ENCODE measurements at places on chromosomes 12 and 14.

- no peak for DNase-seq
These were observed 60.5 kb upstream of the USP44 start for GRCh38 chr12:95611676-95612309.

- DNase-seq = no peak
These were observed 234.9 kb downstream of the SUDS3 start for GRCh38 chr12:118611295-118611694.

DNA sequence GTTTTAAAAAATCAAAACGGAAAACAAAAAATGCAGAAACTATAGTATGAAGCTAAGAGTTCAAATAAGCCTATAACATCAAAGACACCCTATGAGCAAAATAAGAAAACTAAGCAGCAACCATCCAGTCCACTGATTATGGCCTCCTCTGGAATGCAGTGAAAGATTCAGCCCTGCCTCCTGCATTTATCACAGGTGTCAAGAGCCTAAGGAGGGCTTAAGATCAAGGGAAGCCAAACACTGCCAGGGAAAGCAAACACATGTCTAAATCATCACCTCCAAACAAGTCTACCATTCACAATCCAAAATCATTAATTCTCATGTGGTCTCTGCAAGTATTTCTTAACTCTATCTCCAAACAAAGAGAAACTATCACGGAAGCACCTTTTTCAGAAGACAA, 28.4 kb downstream of the SARNP start:
- DNase-seq = no peak

- no peak for DNase-seq
These were observed 4.0 kb upstream of the SYCP3 start for GRCh38 chr12:101743242-101743641.

DNA sequence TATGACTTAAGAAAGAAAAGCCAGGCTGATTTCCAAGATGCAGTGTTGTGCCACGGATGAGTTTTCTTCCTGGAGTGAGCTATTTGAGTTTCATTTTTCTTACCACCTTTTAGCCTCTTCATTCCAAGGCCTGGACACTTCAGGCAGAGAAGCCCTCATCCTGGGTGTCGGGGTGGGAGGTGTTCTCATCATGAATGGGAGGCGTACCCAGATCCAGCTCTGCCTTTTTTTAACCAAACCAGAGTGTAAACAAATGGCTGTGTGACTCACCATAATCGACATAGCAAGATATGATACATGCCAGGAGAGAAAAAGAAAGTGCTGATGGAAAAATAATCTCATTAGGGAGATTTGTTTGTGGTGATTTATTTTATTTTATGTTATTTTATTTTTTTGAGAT, 79.9 kb downstream of the ARF6 start:
- peak; percentile 15 for DNase-seq

DNA sequence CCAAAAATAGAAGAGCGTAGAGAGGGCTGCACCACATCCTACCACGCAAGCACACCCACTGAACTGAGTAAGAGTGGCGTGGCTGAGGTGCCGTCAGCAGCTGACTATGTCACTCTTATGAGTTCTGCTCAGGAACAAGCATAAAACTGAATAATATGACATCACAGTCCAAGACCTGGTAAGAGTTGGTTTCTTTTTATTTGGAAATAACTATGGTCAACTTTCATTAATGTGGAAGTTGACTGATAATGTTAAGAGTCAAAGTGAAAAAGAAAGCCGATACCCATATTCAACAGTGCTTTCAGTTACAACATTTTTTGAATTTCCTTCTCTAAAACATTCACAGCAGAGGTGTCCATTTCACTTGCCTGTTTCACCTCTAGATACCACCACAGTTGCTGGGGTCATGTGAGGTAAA, 44.6 kb downstream of the GNS start:
- DNase-seq = no peak

- DNase-seq = no peak
These were observed 169.5 kb upstream of the NTF3 start for GRCh38 chr12:5262450-5262849.

- no peak for DNase-seq
These were observed at the start of gene A2ML1 for GRCh38 chr12:8822298-8822697. Gene A2ML1, plus strand, starts transcription at chr12:8822621. Its CDS starts 31 bp downstream, at chr12:8822652.

GRCh38 chr14:34180434-34180833, 229.6 kb upstream of the EGLN3 start:
- no peak for DNase-seq

DNA sequence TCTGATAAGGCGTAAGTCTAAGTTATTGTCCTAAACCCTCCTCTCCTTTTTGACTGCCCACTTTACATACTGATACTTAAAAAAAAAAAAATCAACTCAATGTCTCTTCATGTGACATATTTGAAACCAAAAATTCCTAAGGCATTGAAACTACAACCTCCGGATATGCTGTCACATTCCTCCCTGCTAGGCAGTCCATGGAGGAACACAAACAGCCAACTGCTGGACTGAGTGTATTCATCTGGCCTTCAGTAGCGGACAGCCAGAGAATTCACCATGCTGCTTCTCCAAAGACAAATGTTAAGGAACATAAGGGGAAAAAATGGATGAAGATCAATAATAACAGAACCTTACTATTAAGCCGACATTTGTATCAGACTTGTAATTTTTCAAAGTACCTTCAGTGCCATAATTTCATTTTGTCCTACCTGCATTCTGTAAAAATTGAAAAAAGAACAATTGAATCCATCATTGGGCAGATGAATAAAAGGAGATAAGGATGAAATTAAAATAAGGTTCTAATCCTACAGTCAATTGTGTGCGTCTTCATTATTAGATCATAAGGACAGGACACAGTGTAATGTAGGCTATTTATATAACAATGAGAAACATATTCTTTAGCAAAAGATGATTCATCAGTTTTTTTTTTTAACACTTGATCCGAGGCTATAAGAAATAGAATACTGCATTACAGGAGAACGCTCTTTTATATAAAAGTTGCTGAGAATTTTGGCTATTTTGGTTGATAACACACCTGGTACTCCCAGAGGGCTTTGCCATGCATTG, 12.2 kb downstream of the RERG start:
- DNase-seq = no peak

GRCh38 chr12:27449893-27450534, 3.5 kb downstream of the SMCO2 start:
- no peak for DNase-seq

DNA sequence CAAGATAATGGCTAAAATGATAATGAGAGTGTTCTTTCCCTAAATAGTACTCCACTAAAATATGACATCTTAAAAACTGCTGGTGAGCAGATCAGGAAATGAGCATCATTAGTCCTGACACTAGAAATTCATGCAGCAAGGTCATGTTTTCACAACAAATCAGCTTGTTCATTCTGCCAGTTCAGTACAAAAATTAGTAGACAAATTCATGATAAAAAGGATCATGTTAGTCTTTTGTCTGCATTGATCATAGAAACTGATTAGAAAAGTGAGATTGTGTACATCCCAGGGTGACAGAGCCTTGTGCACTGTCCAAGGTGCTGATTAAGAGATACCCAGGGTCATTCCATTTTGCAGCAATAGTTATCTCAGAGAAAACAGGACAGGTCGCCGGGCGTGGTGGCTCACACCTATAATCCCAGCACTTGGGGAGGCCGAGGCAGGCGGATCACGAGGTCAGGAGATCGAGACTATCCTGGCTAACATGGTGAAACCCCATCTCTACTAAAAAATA, 163.6 kb downstream of the RIMBP2 start:
- DNase-seq = no peak

GRCh38 chr12:91249518-91250272, 67.1 kb upstream of the DCN start:
- DNase-seq = no peak

- no peak for DNase-seq
These were observed 498.5 kb downstream of the TMEM117 start for GRCh38 chr12:44334347-44334746.

- DNase-seq = no peak
These were observed 1.9 kb downstream of the MNAT1 start for GRCh38 chr14:60736494-60736893.

DNA sequence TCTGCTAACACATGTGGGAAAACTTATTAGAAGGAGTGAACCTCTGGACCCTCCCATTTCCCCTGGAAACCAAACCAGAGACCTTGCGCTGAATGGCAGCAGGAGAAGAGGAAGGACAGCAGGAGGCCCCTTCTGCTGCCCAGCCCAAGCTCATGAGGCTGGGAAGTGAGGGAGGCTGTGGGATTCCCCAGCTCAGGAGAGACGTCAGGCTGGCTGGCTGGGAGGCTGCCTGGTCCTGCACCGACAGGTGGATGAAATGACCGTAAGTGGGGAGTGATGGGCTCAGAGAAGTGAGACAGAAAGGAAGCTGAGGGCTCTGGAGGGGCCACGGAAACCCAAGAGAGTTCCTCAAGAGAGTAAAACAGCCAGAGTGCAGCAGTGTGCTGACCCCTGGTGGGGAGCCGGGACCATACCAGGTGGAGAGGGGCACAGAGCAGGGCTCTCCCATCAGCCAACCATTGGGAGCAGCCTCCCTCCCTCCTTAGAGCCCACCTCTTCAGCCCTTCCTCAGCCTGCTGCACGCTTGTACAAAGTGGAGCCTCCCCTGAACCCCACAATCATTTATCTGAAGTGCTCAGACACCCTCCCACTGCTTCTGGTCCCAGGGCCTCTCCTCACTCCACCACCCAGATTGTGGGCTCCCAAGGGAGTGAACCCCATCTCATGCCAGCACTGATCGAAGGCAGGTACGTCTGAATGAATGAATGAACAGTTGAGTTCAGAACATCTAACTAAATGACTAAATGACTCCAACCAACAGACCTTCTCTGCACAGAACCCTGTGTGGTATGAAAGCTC, 14.0 kb downstream of the TAMALIN start:
- peak; percentile 38 for DNase-seq

DNA sequence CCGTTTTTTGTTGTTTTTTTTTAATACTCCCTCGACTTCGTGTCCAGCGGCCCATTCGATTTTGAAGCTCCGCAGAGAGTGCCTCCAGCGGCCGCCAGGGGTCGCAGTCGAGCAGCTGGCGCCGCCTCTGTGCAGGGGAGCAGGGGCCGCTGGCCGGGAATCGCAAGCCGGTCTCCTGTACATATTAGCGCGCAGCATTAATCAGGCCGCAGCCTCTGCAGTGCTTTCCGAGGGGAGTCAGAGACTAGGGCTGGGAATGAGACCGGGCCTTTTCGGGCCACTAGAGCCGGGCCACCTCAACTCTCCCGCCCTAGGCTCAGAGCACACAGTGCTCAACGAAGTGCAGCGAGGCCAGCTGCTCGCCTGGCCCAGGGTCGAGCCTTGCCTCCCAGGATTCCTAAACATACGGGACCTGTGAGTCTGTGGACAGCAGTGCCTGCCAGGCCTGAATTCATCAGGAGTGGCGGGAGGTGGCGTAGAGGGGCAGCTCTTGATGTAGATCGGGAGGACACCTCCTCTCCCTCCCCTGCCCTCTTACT, 81.8 kb downstream of the EMP1 start:
- peak; percentile 36 for DNase-seq

- DNase-seq = no peak
These were observed 53.0 kb downstream of the PKP2 start for GRCh38 chr12:32843528-32844095.

DNA sequence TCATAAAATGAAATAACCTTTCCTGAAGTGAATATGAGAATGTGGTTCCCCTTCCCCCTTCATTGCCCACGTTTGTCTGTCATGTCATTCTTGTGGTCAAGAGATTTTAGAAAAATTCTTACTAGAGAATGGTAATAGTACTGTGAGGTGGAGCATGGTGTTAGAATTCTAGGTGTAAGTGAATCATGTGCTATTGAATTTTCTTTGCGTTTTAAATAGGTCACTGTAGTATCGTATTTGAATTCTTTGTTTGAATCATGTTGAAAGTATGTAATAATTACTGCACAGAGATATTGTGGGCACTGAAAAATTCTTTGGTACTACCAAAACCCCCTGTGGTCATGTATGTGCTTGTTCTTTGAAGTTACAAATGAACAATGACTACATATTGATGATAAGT, 49.9 kb downstream of the FUT8 start:
- DNase-seq = no peak

DNA sequence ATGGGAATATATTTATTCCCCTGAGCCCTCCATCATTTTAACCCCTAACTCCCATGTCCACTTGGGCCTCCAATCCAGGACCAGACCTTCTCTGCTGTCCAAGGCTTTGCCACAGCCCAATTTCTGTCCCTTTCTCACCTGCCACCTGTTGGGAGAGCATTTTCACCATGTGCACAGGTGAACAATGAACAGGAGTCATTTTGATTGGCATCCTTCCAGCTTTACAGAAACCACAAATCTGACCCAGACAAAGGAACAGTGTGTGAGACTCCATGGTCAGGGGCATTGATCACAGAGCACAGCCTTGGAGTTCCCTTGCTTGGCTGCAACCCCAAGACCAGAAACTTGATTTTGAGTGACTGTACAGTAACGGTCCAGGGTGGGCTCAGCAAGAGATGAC, 91.9 kb downstream of the CRACR2A start:
- no peak for DNase-seq

DNA sequence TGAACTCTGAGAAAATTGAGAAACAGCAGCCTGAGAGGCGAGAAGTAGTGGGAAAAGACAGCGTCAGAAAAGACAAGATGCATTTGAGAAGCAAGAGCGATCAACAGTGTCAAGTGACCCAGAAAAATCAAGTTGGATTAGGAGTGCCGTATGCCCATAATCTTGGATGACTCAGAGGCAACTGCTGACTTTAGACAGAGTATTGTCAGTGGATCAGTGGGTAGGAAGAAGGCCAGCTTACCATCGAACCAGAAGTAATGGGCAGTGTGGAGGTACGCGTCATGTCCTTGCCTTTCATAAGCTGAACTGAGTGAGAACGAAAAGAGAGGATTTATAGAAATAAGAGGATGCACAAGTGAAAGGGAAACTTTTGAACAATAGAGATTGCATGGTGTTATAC, 151.0 kb upstream of the NAV3 start:
- no peak for DNase-seq

- no peak for DNase-seq
These were observed 64.9 kb downstream of the GPHN start for GRCh38 chr14:66572826-66573225.

GRCh38 chr12:130153803-130154202, 8.5 kb upstream of the FZD10 start:
- no peak for DNase-seq

- DNase-seq = no peak
These were observed 468.5 kb upstream of the MGAT4C start for GRCh38 chr12:86724716-86725115.

DNA sequence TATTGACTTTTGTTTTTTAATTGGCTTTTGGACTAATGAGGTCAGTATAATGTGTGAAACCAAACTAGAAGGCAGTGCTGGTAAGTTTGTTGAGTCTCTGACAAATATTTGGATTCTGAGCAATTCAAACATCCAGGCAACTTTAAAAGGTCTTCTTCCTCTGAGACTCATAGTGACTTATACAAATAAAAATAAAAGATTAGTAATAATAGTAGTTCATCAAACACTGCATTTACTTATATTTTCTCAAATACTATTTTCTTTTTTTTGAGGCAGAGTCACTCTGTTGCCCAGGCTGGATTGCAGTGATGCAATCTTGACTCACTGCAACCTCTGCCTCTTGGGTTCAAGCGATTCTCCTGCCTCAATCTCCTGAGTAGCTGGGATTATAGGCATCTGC, 337.9 kb downstream of the DAD1 start:
- DNase-seq = no peak

All from activated T-helper 1 cell treated with anti-CD3 and anti-CD28 coated beads, Interleukin-2, amount 50 U/mL, for 16 hours (primary cell).